ENCODE measurements at places on chromosomes 1 and 21. TPM values are rescaled to one million over a fixed set of nuclear protein-coding genes. Genes with fewer than 3 reads are reported as not detected.

Gene LMX1A
- total RNA-seq = not detected

Gene OXCT2
- total RNA-seq = 1.5 TPM

Gene GNG5
- total RNA-seq = 123 TPM

Gene PANK4
- 25.6 TPM for total RNA-seq

Gene AMPD1
- not detected for total RNA-seq

Gene PTPN22
- total RNA-seq = 0.45 TPM

Gene PADI2
- under 0.01 TPM for total RNA-seq

Gene RAB3B
- 15.2 TPM for total RNA-seq

Gene ALX3
- not detected for total RNA-seq

All from bronchus fibroblast of lung (primary cell).